Stimulated activated CD8-positive, alpha-beta memory T cell treated with anti-CD3 and anti-CD28 coated beads, Interleukin-7, amount 100 ng/mL, for 4 hours (primary cell): ENCODE measurements at places on chromosomes 16 and 17.

- DNase-seq, result no peak
These were observed 1.8 kb downstream of the ATP2A3 start for GRCh38 chr17:3962217-3962964.

DNA sequence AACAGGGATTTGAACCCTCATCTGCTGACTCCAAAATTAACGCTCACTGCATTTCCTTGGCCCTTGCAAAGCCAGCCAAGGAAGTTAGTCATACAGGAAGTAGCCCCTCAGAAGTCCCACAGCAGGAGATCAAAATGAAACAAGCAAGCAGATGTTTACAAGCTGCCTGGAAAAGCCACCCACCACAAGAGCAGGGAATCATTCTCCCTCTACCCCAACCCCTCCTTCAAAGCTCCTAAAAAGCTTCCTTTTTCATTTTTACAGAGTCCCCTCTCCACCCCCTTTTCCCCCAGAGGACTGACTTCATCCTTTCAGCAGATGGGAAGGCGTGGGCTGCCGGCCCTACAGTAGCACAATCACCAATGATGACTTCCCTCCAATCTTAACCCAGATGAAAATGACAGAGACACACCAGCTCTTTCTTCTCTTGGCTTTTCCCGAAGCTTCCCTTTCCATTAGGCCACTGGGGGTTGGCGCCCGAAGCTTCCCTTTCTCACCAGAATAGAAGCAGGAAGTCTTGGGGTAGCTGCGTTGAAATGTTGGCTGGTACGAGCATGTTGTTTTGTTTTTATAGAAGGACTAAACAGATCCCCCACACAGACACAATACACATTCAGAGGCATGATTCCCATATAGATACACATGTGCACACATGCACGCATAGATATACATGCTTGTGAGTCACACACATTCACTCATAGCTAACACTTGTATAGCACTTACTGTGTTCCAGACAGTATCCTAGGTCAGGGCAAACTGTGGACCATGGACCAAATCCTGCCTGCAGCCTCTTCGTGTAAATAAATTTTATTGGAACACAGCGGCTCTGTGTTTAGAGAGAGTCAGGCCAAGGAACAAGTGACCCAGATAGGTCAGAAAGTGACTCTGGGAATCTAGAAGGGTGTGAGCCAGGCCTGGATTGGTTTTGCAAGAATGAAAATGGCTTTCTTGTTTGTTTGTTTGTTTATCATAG lies 17.4 kb downstream of the ITPRIPL2 start:
- no peak for DNase-seq

DNA sequence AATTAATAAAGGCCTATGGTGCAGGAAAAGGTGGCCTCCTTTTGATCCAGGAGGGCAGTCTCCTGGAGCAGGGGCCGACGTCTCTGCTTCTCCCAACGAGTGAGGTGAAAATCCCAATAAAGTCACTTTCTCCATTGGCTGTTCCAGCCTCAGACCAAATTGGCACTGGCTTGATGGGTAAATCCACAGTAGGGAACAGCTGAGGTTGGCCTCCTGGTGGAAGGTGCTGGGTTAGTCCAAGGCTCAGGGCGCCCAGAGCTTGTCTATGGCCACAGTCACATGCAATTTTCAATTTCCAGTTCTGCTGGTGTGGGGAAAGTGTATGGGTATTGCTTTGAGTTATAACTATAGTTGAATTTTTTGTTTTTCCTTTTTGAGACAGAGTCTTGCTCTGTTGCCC lies 79.0 kb downstream of the NETO2 start:
- DNase-seq, result no peak

GRCh38 chr17:441155-441950 lies 88.7 kb upstream of the RPH3AL start:
- DNase-seq, result no peak

- DNase-seq, result no peak
These were observed 103.2 kb upstream of the SDK2 start for GRCh38 chr17:73747221-73748002.
